CD4-positive, alpha-beta T cell treated with Interleukin-21 for 1 hour (primary cell): ENCODE measurements at places on chromosomes 12 and 14.
A peak's percentile ranks its signal among the peaks of the same experiment; 100 is the strongest.

- no peak for DNase-seq
These were observed 8.2 kb upstream of the GOLGA3 start for GRCh38 chr12:132836795-132837331.

GRCh38 chr12:70645494-70646317 is 8.5 kb upstream of the PTPRB start:
- DNase-seq = peak; percentile 12

GRCh38 chr12:23350808-23351207 is 598.7 kb downstream of the SOX5 start:
- no peak for DNase-seq

DNA sequence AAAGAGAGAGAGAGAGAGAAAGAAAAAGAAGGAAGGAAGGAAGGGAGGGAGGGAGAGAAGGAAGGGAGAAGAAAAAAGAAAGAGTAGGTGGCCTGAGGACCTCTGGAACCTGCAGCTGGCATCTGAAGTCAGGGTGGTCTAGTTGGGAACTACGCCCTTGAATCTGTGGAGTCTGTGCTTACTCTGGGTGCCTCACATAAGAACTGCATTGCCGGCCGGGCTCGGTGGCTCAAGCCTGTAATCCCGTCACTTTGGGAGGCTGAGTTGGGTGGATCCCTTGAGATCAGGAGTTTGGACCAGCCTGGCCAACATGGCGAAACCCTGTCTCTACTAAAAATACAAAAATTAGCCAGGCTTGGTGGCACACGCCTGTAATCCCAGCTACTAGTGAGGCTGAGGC is 10.0 kb upstream of the NRDE2 start:
- DNase-seq = no peak

DNA sequence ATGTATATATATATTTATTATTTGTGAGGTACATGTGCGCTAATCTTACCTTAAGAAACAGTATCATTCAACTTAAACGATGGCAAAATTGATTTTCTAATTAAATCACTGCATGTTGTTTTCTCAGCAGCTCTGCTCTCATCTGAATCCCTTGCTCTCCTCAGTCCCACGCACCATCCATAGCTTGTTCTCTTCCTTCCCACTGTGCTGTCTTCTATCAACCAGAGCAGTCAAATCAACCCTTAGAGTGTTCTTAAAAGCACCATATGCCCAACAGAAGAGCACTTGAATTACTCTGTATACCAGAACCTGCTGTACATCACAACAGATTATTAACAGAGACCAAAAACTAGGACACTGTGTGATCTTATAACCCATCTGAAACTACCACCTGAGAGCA is 209.4 kb upstream of the G2E3 start:
- no peak for DNase-seq

DNA sequence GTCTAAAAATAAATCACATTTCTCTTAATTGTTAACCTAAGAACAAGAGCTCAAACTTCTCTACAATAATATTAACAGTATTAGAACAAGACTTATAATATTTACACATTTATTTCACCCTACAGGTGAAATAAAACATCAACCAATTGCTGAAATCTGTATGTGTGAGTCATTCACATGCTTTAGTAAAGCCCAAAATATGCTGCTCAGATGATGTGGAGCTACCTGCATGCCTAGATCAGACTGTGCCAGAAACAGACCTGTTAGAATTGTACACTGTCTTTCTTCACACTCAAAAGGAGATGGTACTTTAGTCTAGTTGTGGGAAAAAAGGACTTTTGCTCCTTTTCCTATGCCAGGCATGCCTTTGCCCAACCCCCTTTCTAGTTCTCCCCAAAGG is 54.7 kb downstream of the RPS6KA5 start:
- no peak for DNase-seq
